ENCODE measurements at places on chromosomes 16 and 17. TPM values are rescaled to one million over a fixed set of nuclear protein-coding genes. Genes with fewer than 3 reads are reported as not detected.

TNK1 gene
- 3.7 TPM for total RNA-seq

KRTAP2-2 gene
- total RNA-seq: not detected

WNT9B gene
- total RNA-seq: not detected

TUBB3 gene
- total RNA-seq: 4.2 TPM

HOXB4 gene
- 11.5 TPM for total RNA-seq
